Activated CD4-positive, alpha-beta T cell treated with anti-CD3 and anti-CD28 coated beads, Interleukin-2, amount 50 U/mL, for 48 hours (primary cell): ENCODE measurements at places on chromosomes 7 and 10.

DNA sequence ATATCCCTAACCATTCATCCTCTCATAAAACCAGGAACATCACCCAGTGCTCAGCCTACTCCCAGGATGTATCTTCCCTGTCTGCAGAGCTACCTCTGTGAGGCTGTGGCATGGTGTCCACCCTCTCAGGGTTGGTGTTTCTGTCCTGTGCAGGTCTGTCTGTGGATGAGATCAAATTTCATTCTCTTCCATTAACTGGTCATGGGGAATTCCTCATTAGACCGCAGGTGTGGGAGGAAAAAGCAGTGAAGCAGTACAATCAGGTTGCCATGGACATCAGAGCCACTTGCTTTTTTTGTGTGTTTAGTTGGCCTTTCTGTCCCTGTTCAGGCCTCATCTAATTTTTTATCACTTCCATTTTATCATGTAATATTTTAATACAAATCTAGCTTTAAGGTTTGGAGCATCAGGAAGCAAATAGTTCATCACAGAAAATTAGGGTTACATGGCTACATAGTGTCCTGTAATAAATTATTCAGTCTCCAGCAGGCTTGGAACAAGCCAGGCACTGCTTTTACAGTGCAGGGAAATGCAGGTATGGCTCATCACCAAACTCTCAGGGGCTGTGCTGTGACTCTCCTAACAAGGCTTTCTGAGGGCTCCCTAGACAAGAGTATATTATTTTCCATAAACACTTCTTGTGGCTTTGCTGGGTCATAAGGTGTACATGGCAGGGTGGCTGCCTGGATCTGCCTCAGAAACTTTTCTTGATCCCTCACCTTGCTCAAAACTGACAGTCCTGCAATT, 594.9 kb upstream of the IGFBP3 start:
- DNase-seq, result no peak

GRCh38 chr7:95596198-95597063, at the start of gene PDK4:
PDK4 (minus strand) TSS chr7:95596516; CDS start chr7:95596293, 223 bp downstream.
- DNase-seq, result no peak

DNA sequence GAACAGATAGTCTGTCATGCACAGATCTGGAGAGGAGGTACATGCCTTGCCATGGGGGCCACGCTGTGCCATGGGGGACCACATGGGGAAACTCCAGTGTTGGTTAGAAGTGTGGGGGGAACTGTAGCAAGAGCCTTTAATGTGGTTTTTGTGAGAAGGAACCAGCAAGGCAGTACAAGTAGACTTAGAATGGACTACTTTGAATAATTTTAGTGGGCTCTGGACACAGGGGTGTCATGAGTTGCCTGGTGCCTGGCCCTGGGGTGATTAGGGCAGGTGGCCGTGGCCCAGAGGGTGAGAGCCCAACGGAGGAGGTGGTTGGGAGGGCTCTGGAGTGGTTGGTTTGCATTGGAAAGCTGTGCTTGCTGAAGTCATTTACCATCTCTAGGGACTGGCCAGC, 77.2 kb downstream of the CXCL12 start:
- DNase-seq, result no peak

GRCh38 chr7:44201813-44202212, 1.0 kb downstream of the YKT6 start:
- no peak for DNase-seq

DNA sequence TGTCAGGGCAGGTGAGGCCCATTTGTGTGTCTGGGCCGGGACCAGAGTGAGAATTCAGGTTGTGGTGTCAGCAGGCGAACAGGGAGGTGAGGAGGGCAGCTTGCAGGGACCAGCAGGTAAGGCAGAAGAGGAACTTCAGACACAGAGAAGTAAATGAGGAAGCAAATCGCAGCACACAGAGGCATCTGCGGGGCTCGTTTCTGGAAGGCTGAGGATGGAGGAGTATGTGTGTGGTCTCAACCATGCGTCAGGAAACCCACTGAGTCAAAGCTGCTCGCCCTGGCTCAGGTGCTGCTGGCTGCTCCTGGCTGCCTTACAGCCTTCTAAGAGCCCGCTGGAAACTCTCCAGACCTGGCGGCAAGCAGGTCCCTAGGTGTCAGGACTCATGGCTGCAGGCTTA, 26.9 kb upstream of the PITRM1 start:
- DNase-seq, result no peak

DNA sequence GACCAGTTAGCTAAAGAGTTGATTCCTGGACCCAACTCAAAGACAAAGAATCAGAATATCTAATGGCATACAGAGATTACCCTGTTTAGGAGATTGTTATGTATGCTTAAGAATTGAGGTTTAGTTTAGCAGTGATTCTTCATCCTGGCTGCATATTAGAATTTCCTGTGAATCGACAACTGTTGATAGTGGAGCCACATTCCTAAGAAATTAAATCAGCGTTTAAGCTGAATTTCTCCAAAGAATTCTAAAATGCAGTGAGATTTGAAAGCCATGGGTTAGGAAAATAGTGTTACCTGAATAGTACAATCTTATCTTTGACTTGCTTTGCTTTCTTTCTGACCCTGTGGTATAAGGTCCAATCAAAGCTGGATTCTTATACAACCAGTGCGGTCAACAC, 16.4 kb upstream of the FERD3L start:
- no peak for DNase-seq

DNA sequence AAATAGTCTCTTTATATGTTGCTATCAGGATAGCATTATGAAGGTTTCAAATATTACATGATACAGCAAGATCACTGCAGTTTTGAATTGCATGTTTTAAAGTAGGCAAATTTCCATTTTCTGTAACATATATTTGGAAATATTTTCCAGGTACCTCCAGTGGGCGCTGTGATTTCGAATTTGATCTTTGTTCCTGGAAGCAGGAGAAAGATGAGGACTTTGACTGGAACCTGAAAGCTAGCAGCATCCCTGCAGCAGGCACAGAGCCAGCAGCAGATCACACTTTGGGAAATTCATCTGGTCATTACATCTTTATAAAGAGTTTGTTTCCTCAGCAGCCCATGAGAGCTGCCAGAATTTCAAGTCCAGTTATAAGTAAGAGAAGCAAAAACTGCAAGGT, 299.0 kb downstream of the MALRD1 start:
- DNase-seq, result no peak

GRCh38 chr10:35005868-35006267, 84.3 kb downstream of the CUL2 start:
- DNase-seq, result no peak

DNA sequence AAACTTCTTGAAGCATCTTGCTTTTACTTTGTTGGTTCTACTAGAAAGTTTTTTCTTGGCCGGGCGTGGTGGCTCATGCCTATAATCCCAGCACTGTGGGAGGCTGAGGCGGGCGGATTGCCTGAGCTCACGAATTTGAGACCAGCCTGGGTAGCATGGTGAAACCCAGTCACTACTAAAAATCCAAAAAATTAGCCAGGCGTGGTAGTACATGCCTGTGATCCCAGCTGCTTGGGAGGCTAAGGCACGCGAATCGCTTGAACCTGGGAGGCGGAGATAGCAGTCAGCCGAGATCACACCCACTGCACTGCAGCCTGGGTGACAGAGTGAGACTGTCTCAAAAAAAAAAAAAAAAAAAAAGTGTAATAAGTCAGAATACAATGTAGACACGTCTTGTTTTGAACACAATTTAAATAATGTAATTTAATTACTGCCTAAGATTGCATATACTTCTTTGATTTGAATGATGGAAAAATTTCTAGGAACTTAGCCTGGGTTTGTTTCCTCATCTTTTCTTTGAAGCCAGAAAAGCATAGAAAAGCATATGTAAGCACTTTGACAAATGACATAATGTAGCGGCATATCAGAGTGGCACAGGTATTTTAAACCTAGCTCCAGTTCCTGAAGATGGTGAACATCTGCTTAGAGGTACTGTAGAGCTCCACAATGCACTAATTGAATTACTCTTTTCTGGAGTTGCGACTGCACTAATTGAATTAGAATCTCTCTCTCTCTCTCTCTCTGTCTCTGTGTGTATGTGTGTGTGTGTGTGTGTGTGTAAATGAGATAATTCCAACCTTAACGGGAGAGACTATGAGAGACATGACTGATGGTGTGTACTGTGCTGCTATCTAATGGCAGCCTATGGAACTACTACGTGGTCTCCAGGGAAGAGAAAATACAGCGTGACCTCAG, 87.8 kb downstream of the BTRC start:
- DNase-seq, result peak; percentile 8

GRCh38 chr10:120607710-120608703, 151.0 kb downstream of the PLPP4 start:
- no peak for DNase-seq

- no peak for DNase-seq
Observed at GRCh38 chr10:33459602-33460001, 125.1 kb upstream of the NRP1 start.
